Kasumi-1 (cell line): ENCODE measurements at places on chromosomes 2 and 18.

DNA sequence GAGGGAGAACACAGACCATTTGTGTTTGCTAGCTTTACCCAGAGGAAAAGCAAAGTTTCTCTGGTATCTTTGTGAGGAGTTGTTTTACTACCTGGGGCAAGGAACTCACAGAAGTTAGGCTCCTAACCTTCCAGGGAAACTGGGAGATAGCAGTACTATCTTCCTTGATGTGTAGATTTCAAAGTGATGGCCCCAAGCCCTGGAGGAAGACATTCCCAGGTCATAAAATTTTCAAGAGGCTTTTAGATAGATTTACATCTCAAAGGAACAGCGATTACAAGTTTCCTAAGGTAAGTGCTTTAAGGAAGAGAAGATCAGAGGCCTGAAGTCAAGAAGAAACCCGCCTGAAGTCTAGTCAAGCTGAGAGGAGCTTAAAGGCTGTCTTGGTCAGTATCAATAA is 1187.8 kb upstream of the TMEFF2 start:
- no peak for DNase-seq

DNA sequence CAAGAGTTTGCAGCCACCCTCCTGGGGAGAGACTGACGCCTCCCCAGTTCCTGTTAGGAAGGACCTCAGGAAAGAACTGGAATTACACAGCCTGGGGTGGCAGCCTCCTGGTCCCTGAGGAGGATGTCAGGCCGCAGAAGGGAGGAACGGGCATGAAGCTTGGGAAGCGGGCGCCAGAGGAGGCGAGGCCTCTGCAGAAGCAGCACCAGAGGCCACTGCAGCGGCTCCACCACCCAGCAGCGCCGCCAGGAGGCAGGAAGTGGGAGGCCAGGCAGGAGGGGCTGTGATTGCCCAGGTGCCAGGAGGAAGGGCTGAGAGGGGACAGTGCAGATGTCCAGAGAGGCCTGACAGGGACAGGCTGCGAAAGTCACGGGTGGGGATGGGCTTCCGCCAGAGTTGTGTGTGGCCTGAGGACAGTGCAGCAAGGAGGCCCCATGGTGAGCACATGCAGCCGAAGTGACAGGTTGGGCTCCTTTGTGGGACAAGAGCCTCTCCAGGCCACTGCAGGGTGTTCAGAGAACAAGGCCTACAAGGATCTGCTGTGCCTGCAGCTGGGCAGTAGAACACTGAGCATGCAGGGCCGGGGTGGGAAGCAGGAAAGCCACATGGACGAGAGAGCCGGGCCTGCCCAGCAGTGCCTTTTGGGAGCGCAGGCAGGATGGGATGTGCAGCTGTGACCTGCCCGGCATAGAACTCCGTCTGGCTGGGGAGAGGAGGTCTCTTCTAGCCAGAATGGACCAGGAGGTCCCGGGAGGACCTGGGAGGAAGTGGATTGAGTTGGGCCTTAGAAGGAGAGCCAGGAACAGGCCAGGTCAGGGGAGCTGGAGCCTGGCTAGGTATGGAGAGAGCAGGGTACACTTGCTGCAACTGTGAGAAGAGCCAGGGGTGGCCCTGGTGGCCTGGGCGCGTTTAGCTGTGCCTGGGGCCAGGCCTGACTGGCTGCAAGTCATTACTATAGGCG is 39.1 kb upstream of the ALPP start:
- no peak for DNase-seq

GRCh38 chr2:2582998-2583545 is 252.0 kb upstream of the MYT1L start:
- no peak for DNase-seq

DNA sequence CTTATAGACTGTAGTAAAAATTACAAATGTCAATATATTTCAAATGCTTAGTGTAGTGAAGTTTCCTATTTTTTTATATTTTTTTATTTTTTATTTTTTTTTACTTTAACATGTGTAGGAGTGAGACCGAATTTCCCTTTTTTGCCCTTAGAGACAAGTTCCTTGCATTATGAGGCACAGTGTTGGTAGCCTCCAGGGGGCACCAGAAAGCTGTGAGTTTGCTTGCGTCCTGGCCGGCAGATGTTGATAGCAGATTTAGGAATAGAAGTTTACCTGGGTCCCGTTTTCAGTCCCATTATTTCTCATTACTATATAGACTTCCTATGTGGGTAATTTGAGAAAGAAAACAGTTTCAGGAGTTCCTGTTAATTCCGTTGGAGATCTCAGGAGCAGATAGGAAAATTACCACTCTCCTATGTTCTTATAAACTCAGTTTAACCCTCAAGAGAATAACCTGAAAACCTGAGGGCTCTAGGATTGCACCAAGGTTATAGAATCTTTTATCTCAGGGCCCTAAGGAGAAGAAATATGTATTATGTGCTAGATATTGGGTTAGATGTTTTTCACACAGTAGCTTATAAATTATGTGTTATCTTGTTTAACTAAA is 157.5 kb upstream of the SESTD1 start:
- peak; percentile 88 for DNase-seq

- no peak for DNase-seq
Measured at GRCh38 chr2:217396586-217396985, 536.7 kb upstream of the TNP1 start.

DNA sequence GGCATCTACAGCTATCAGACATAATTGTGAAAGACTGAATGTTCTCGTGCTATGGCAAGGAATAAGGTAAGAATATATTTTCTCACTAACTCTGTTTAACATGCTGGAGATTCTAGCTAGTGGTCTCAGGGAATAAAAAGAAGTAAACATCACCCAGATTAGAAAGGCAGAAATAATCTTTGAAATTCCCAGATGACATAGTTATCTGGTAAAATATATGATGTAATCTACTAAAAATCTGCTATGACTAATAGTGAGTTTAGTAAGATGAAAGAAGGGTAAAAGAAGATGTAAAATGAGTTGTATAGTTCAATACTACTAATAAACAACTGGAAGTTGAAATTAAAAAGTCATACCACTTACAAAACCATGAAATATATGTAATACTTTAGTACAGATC is 134.2 kb downstream of the DSC3 start:
- DNase-seq = no peak

DNA sequence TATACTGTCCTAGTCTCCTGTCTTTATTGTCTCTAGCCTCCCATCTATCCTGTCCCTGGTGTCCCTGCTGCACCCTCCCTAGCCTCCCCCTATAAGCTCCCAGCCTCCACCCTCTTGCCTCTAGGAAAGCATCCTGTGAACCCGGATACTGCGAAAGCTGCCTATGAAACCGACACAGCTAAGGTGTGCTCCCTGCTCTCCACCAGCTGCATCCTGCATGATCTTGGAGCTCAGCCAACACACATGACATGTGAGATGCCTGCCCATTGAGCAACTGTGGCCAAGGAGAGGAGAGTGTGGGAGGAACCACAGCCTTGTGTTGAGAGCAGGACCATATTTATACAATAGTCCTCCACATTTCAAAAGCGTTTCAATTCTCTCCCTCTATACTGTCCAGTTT is 187.1 kb downstream of the ZBTB7C start:
- DNase-seq = no peak

DNA sequence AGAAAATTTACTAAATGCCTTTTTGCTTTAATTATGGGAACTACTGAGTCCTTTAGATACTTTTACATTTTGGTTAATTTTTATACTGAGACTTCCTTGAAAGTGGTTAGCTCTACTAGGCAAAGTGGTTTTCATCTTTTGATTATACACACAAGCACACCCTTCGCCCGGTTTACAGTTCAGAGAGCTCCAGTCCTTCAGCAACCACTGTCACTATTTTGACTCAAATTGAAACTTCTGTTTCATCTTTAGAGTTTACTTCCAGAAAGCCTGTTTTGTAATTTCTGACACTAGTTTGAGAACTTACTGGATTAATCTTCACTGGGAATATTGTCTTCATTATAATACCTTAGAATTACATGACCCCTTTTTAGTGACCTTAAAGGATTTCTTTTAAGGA is 140.3 kb upstream of the FOSL2 start:
- no peak for DNase-seq

DNA sequence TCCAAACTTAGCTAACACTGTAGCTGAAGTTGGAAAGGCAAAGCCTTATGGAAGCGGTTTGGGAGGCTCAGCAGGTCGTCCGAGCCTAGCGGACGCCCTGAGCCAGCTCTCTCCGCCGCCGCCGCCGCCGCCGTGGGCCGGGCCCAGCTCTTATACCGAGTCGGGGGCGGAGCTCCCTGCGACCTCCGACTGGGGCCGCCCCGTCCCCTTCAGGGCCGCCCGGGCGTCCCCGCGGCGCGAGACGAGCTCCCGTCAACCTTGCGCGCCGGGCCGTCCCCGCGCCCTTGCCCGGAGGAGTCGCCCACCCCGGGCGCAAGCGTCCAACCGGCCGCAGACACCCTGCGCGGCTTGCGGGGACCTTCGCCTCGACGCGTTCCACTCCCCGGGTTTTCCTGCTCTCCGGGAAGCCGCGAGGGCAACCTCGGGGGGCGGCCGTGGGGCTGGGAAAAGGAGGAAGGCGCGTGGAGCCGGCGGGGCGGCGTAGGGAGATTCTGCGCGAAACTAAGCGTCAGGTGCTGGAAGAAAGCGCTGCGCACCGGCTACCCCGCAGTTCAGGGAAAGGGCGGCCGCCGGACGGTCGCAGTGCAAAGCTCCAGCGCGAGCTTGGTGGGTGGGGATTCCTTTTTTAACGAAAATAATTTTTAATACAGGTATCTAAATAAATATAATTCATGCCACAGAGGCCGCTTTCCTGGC is at the start of gene SLC40A1:
TSS of gene SLC40A1 (minus strand) at position 129 of the 696 bp plus-strand sequence. CDS start 326 bp downstream, outside the sequence.
- peak; percentile 88 for DNase-seq

DNA sequence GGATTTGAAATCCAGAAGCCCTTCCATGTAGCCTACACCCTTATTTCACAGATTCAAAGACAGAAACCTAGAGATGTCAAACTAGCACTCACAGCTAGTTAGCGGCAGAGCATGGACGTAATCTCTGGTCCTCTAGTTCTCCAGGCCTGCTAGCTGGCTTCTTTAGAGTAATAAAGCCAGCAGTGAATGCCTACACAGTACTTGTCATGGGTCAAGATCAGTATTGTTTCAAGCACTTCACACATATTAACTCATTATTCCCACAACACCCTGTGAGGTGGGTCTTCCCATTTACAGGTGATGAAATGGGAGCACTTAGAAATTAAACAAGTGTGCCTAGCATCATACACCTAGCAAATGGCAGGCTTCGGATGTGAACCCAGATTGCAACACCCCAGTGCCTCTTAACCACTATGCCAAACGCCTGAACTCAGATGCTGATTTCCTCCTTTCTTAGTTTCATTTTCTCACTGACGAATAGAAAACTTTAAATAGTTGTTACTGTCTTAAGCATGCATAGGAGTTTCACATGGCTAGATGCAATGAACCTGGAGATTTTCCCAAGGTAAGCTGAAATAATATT is 14.5 kb upstream of the ZBTB14 start:
- DNase-seq = peak; percentile 60

DNA sequence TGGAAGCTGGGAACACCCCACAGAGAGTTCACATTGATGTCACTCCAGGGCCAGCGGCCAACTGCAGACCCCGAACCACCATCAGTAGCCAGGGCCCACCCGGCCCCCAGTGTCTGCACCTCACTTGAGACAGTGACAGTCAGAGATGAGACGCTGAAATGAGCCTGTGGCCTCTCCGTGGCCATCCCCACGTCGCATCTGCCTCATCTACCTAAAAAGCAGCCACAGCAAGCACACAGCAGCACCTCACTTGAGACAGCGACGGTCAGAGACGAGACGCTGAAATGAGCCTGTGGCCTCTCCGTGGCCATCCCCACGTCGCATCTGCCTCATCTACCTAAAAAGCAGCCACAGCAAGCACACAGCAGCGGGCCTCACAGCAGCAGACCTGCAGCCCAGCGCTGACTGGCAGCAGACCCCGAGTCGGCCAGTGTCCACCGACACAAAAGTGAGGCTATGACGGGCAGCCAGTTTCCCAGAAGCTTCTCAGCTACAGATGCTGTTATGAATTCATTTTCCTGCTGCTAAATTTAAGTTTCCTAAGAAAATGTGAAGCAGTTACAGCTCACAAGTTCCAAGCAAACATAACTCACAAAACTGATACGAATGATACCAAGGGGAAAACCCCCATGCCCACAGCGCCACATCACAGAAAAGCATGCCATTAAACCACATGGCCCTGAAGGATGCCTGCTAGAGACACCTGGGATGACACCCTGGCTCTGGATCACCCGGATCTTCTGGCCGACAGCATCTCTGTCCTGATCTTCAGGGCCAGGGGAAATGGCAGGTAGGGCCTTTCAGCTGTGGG is 27.7 kb downstream of the SNORC start:
- no peak for DNase-seq

DNA sequence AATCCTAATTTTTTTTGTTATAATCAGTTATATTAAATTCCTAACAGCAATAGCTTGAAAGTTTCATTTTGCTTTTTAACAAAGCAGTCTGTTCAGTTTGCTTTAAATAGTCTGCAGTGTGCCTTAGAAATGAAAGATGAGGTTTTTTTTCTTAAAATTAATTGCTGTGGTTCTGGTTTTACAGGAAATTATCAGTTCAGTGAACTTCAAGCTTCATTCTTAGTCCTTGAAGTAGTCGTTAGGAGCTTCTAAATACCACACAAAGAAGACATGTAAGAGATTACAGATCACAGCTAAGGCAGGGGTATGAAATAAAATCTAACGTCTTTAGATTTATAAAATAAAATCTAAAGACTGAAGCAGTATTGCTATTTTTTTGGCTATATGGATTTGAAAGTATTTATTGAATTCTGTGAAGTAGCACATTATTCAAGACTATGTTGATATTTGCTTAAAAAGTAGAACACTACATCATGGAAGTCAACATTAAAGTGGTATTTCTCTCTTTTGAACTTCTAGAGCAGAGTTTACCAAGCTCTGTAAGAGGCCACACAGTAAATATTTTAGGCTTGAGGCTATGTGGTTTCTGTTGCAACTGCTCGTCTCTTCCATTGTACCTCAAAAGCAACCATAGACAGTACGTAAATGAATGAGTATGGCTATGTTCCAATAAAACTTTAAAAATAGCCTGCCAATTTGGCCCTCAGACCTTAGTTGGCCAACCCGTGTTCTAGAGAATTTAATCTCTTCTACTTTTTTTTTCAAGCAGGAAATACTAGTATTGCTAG is 81.5 kb upstream of the STON1 start:
- peak; percentile 47 for DNase-seq

DNA sequence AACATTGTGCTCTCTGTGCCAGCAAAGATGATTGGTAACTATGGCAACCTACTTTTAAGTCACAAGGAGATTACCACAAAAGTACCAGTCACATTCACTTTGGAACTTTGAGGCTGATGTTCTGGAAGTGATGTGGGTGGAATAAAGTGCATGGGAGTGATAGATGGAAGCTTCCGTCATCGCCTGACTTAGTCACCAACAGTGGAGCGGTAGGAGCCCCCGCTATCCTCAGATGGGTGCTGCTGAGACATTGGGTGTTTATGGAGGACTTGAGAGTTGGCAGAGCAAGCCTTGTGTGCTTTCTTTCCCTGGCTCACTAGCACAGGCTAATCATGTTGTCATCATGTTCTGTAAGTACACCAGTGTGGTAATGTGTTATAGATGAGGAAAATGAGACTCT is 4.6 kb downstream of the PPP1R7 start:
- DNase-seq = no peak

GRCh38 chr18:46336278-46337111 is 232.3 kb downstream of the HAUS1 start:
- DNase-seq = no peak

DNA sequence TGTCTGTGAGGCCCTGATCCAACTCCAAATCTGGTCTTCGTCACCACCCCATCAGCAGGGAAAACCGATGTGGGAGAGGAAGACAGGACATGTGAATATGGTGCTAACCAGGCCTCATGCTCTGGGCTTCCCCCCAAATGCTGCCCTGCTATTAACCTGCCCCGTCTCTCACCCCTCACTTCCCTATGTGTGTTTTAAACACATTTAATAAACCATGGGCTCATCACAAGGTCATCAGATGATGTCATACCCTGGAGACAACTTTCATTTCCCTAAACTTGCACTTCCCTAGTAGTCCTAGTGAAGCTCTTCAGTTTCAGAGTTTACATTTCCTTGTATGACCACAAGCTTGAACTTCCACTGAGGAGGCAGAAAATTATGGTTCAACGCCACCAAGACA is 49.9 kb downstream of the CD8B2 start:
- DNase-seq = no peak
